NCI-H345 (cell line): ENCODE measurements at places on chromosomes 2 and 18.

- DNase-seq, result peak; percentile 23
Measured at GRCh38 chr18:6414118-6414722, 491 bp downstream of the L3MBTL4 start.

DNA sequence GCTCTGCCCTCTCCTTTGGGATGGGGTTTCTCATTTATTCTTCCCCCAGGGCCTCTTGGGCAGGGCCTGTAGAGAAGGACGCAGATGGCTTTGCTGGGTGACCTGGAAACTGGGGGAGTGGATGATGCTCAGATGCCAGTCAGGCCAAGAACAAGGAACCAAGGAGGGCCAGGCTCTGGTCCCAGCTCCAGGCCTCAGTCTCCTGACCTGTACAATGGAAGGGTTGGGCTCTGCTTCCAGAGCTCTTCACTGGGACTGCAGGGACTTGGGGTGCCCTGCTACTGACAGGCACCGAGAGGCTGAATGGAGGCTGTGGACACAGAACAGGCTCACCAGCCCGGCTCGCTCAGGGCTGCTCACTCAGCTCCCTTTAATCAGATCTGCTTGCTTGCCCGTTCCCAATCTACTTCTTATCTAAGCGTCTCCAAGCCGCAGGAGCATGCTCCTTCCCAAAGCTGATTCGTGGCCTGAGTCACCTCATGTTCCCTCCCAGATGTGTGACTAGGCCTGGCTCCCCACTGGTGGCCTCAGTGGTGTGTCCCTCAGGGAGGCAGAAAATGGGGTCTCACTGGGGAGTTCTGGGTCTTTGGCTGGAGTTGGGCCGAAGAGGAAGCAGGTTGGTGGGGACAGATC is 82.6 kb upstream of the ODC1 start:
- no peak for DNase-seq

DNA sequence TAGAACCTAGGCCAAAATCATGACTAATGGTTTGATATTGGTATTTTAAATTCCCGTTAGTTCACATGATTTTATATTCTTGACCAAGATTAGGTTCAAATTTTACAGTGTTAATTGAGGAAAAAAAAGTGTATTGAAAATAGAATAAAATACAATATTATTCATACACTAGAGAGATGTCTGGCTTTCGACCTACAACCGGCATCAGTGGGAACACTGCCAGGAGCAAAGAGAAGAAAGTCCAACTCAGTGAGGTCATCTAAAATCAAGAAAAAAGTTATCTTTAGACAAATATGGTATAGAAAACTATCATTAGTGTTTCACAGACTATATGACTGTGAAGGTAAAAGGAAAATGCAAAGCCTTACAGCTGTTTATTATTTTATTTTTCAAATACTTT is 81.5 kb downstream of the PIGN start:
- DNase-seq, result no peak

DNA sequence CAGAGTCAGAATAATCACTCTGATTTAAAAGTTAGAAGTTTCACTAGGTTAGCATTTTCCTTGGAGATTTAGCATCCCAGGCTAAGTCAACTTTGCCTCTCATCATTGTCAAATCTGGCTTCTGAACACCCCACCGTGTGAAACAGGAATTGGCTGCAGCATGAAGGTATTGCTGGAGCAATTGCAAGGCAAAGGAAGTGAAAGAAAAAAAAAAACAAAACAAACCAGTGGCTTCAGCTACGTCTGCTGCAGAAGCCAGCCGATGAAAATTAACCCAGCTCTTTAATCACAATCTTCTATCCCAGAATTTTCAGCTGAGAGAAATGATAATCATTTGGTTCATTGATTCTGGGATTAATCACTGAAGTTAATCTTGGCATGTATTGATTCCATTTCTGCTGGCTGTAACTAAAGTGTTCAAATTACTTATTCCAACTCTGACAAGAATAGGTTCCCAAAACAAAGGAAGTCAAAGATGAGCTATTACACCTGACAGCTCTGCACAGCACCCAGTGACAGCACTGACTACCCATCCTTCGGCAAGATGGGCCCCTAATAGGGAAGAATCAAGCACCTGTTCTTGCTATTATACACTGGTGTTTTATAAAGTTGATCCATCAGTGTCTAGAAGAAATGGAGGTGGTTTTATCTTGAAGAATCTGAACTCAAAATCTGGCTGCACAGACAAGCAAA is 42.7 kb upstream of the REG3G start:
- no peak for DNase-seq

DNA sequence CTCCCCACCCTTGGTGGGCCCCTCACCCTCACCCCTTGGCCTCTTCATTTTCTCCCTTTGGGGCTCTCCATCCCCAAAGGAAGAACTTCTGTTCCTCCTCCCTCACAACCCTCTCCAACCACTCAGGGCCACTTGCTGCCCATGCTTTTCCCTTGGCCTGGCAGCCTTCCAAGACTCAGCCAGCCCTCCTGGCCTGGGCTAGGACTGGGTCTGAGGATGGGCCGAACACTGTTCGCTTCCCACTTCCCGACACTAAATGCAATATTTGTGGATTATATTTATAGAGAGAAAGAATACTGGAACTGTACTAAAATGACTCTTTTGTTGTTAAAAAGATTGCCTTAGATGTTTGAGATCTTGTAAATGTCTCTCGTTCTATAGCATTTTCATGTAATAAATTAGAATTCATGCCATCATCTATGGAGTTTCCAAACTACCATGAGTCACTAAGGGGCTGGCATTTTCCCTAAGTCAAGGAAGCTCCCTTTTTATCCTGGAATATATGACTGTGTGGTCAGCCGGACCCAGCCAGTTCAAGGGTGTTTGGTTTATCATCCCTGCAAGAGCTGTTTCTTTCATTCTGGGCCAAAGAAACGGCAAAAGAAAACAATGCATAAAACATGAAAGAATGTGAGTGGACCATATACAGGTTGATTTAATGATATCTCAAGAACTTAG is 3.8 kb downstream of the CXCR2 start:
- no peak for DNase-seq

- no peak for DNase-seq
Measured at GRCh38 chr18:14074187-14074586, 58.0 kb downstream of the ZNF519 start.

GRCh38 chr2:44713170-44713569 is 228.3 kb upstream of the SIX3 start:
- DNase-seq, result no peak

GRCh38 chr2:200119236-200119635 is 163.9 kb downstream of the MAIP1 start:
- no peak for DNase-seq
